CD4-positive, alpha-beta T cell treated with Interleukin-4 for 4 hours (primary cell): ENCODE measurements at places on chromosomes 4 and X.

DNA sequence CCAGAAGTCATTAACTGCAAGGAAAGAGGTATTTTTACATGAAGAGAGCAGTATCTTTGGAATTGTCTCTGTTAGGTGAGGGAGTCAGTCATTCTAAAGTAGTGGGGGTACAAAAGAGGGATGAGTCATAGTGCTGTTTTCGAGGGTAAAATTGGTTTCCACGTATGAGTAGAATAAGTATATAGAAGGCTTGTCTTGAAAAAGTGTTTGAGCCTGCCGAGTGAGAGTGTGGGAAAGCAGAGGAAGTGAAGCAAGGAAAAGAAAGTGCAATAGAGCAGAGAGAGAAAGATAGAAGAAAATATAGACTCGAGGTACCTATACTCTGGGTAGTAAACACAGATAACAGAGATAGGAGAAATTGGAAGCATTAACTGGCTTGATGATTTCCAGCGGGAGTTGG lies 696.4 kb downstream of the DMD start:
- DNase-seq, result no peak

GRCh38 chrX:71162981-71163380 lies 18.3 kb downstream of the NLGN3 start:
- DNase-seq, result no peak

DNA sequence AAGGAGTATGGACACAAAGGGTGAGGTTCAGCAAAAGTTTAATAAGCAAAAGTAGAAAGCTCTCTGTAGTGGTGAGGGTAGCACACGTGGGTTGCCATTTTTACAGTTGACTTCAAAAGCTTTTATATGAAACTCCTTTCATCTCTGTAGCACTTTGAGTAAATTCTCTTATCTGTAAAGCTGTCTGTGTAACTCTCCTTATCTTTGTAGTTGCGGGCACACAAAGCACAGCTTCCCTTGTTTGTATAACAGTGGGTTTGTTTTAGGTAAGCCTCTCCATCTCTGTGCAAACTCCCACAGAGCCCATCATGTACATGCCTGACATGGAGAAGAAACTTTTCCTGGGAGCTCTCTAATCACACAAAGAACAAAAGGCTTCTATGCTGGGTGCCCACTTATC lies 325.9 kb upstream of the PABPC5 start:
- no peak for DNase-seq

- DNase-seq, result no peak
Observed at GRCh38 chrX:49162620-49163019, at the start of gene MAGIX. MAGIX (plus strand) TSS chrX:49162758; CDS start chrX:49162890, 132 bp downstream.

GRCh38 chr4:185504098-185505047 lies 30.9 kb downstream of the PDLIM3 start:
- DNase-seq, result no peak

GRCh38 chr4:37652747-37653527 lies 33.2 kb downstream of the RELL1 start:
- no peak for DNase-seq

GRCh38 chr4:129362691-129363274 lies 266.8 kb downstream of the C4orf33 start:
- peak; percentile 20 for DNase-seq

- no peak for DNase-seq
Observed at GRCh38 chr4:165199722-165200121, 7.6 kb upstream of the KLHL2 start.

- DNase-seq, result no peak
Observed at GRCh38 chr4:99165978-99166377, 21.9 kb upstream of the ADH4 start.

DNA sequence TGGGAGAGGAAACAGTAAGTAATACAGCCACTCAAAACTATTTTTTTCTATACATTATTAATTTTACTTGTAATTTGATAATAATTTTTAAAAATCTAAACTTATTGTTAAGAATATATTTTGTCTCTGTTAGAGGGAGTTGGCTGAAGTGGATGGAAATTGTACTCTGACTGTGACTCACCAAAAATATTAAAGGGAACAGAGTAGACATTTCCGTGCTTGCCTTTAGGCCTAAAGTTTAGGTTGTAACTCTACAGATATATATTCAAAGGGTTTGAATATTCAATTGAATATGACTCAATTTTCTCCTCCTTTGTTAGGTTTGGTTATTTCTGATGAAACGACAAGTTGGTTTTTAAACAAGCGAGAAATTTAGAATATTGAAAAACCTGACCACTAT lies 128.3 kb upstream of the PITX2 start:
- no peak for DNase-seq

GRCh38 chrX:40157228-40158035 lies 59.7 kb upstream of the BCOR start:
- DNase-seq, result no peak

DNA sequence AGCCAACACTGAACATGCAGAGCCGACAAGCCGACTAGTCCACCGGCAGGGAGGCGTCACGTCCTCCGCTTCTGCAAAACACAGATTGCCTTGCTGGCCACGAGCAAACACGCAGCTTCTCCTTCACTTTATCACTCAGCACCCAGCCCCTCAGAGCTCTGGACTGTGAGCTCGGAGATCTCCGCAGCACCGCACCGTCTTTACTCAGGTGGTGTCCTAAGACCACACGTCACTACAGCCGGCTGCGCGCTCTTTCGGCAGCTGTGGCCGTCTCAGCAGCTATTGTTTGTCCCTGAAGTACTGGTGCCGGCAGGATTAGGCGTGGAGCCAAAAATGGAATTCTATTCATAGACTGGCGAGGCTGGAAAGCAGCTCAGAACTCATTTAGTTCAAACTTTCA lies 72.0 kb downstream of the FAT1 start:
- no peak for DNase-seq

- no peak for DNase-seq
Observed at GRCh38 chrX:77293331-77293995, 153.7 kb upstream of the FGF16 start.
